ENCODE measurements at places on chromosomes 12 and 14.

GRCh38 chr14:68548194-68549076 is 244.4 kb downstream of the ZFP36L1 start:
- DNase-seq: no peak

DNA sequence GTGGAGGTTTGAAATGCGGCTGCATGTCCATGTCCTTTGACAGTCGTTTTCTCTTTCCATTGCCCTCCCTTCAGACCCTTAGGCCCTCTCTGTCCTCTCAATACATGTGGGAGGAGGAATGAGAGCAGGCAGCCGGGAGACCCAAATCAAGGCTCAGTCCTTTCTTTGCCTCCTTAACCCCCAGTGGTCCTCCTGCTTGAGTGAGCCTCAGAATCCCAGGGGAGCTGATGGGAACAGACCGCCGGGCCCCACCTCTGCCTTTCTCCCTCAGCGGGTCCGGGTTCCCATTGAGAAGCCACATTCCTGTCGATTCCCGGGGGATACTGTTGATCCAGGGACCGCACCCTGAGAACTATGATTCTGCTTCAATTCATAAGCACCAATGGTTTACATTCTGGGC is 77.9 kb upstream of the RFLNA start:
- no peak for DNase-seq

DNA sequence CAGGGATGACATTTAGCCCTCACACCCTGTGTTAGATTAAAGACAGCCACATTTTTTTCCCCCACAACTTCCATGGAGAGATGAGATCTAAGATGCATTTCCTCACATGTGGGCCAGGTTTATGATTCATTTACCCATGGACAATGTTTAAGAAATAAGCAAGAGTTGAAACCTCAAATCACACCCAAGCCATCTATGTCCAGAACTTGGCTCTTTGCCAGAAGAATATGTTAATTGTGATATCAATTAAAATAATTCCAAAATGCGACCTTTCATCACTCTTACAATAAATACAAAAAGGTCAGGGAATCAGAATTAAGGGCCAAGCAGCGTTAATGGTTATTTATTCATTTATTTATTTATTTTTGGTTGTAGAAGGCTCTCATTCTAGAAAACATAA is 1376.9 kb upstream of the TMEM132C start:
- no peak for DNase-seq

DNA sequence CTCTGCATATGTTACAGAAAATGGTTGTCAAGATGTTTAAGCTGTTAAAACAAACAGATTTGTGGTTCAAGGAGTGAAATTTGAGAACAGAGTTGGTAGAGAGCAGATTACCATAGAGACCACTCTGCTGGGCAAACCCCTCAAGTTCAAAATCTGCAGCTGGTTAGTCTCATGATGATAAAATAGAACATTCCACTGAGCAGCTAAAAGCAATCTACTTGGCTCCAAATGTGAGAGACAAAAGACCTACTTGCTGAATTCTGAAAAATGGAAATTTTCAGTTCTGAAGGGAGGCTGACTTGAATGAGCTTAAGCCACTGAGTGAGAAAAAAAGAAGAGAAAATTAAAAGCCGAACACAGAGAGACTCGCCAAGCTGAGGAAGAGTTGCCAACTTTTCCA is 519.3 kb downstream of the NOVA1 start:
- peak; percentile 81 for DNase-seq

- no peak for DNase-seq
Observed at GRCh38 chr12:41604830-41605229, 416.7 kb downstream of the PDZRN4 start.

- DNase-seq: no peak
Observed at GRCh38 chr12:33253178-33253577, 186.4 kb downstream of the SYT10 start.

DNA sequence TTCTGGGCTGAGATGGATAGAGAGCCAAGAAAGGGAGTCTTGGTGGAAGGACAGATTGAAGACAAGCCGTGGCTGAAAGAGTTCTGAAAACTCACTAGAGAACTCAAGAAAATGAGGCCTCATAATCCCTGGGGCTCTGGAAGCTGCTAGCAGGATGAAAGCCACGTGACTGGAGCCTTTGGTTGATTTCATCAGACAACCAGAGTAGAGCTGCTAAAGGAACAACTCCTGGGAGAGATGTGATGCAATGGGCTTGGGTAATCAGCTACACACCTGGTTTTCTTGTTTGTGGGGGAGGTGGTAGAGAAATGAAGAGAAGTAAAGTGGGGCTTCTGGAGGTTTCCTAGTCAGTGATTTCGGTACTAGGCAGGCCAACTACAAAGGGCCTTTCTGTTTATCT is 13.4 kb downstream of the CSRNP2 start:
- DNase-seq: no peak

GRCh38 chr12:105611340-105611739 is 280.8 kb downstream of the C12orf75 start:
- DNase-seq: no peak

DNA sequence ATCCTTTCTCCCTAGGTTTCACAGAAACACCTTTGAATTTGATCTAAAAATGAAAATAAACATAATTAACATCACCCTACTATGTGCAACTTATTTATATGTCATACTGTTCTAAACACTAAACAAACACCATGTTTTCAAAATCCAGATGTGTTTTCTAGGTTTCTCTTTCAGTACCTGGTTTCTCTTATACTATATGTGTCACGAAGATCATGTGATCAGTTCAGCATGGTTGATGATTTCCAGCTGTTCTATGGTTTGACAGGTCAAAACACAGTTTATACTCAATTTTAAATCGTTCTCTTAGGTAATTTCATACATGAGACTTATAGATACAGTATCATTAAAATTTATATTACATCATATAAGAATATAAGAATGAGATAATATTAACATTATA is 373.1 kb downstream of the SOX5 start:
- no peak for DNase-seq

- DNase-seq: no peak
Observed at GRCh38 chr12:2149091-2149490, 96.3 kb downstream of the CACNA1C start.

- DNase-seq: peak; percentile 66
Observed at GRCh38 chr12:120639771-120640721, at the start of gene CABP1. TSS of gene CABP1 (plus strand) at chr12:120640626. CDS start at chr12:120640686, 60 bp downstream.

- peak; percentile 22 for DNase-seq
Observed at GRCh38 chr14:33917661-33918060, 33.2 kb downstream of the EGLN3 start.

- DNase-seq: no peak
Observed at GRCh38 chr14:61308198-61308597, 13.2 kb upstream of the PRKCH start.

- DNase-seq: no peak
Observed at GRCh38 chr12:75592638-75593335, 81.4 kb upstream of the KRR1 start.

DNA sequence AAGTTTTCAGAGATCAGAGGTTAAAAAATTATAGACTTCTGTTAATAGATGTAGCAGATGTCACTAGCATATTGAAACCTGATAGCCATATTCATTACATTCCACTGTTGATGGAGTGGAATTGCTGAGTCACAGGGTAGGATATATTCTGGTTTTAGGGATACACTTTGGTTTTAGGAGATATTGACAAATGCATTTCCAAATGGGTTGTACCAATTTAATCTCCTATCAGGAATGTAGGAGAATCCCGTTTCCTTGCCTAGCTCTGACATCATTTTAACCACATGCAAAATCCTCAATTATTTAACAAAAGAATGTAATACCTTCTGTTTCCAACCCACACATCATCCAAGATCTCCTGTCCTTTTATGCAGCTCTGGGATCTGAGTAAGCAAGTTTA is 30.7 kb upstream of the ESR2 start:
- peak; percentile 36 for DNase-seq

DNA sequence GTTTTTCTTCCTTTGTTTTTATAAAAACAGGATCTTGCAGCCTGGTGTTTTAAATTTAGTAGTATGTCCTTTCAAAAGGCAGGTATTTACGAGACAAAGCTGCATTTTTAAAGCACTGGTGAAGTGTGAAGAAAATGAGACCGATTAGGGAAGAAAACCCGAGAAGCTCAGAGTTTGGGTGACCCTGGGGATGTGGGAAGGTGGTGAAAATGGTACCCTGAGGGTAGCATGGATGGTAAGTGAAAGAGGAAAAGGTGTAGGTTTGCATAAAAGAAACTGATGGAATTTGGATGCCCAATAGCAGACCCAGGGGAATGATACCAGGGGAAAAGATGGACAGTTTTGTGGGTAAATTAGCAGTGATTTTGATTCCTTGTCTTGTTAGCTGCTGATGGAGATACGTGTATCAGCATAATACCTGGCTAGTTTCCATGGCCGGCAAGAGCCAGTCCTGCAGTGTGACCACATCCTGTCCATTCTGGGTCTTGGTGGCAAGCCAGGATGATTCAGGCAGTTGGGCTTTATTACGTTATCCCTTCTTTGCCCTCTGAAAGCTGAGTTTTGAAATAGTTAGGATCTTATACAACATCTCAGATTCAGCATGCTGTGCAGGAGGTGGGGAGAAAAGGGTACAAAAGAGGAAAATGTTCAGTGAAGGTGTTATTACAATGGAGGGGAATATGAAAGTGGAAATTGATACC is 8.9 kb downstream of the BICD1 start:
- DNase-seq: peak; percentile 22

DNA sequence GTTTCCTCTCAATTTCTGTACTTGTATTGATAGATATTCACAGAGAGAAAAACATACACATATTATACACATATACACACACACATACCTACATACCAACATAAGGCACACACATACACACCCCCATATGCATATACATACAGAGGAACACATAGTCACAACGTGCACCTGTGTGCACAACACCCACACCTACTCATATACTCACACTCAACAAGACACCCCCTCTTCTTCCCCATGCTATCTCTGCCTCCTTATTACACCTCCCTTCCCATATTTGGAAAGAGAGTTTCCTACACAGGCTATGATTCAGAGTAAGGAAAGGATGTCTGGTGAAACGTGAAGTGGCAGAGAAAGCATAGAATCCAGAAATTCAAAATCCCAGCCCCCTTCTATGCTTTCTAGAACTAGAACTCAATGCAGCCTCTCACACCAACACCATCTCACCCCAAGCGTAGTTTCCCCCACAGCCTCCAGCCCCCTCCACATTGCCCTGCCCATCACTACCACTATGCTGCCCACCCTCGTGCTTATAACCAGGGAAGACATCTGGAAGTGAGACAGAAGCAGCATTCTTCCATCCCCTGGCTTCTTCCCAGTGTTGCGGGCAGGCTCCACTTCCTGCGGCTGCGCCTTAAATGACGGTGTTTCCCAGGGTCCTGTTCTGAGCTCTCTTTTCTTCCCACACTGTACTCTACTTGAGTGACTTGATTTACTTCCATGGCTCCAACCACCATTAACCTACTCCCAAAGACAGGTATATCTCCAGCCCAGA is 2.4 kb downstream of the RNASE8 start:
- DNase-seq: no peak

- no peak for DNase-seq
Observed at GRCh38 chr12:67568055-67568454, 80.5 kb upstream of the DYRK2 start.

- no peak for DNase-seq
Observed at GRCh38 chr12:9784326-9784725, 23.6 kb upstream of the CD69 start.

DNA sequence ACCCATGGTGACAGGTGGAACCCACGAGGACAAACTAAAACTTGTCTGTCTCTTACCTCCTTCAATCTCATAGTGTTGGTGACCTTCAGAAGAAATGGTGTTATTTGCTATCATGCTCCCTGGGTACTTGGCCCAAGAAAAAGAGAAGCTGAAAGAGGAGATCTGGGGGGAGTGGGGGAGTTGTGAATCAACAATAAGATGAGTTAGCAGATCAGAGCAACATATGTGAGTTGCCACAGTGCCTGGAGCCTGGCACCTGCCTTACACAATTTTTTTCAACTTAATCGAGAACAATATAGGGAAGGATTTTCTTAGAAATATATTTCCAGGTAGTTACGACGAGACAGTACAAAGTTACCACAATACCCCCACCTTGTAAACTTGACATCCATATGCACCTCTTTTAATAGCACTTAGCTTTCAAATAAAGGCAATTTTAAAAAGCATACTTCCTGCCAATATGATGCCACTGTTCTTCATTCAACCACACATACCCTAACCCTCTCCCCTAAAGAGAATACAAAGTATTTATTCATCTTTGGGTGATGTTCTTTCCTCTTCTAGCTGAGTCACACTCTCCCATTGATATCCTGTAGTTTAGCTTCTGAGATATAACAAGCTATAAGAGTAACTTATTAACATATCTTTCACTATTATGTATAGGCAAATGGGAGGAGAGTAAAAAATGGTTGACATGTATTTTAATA is 424.1 kb upstream of the OR4E1 start:
- no peak for DNase-seq

GRCh38 chr14:29858299-29858698 is 69.3 kb downstream of the PRKD1 start:
- DNase-seq: no peak

DNA sequence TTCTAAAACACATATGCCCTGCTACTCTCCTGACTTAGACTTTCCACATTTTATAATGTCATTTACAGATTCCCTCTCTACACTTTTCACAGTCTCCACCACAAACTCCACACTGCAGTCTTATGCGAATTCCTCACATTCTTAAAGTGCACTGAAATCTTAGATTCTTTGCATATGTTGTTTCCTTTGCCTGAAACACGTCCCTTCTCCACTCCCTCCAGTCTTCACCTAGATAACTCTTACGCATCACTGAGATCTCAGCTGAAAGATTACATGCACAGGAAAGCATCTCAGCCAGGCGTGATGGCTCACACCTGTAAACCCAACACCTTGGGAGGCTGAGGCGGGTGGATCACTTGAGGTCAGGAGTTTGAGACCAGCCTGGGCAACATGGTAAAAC is 3.8 kb upstream of the ARHGAP9 start:
- no peak for DNase-seq

DNA sequence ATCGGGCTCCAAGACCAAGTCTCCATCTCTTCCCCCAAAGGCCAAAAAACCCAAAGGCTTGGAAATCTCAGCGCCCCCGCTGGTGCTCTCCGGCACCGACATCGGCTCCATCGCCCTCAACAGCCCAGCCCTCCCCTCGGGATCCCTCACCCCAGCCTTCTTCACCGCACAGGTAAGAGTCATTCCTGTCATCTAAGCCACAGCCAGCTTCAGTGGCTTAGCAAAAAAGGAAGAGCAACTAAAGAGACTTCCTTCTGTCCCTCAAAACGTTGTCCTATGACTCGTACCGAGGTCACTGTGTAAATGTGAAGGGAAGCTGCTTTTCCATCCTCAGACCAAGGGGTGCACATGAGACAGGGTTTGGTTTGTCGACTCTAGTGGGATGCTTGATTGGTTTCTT is 53.4 kb downstream of the ELK3 start:
- no peak for DNase-seq

- no peak for DNase-seq
Observed at GRCh38 chr14:49999826-50000379, 107.0 kb downstream of the ARF6 start.

GRCh38 chr14:35286003-35286600 is 6.1 kb upstream of the PSMA6 start:
- no peak for DNase-seq

- DNase-seq: no peak
Observed at GRCh38 chr14:92033906-92034687, 5.8 kb downstream of the TRIP11 start.
